ENCODE measurements at places on chromosomes 7 and 10.

GRCh38 chr7:75656740-75657139 lies 82.0 kb downstream of the HIP1 start:
- no peak for DNase-seq

GRCh38 chr7:31307972-31308371 lies 32.6 kb downstream of the NEUROD6 start:
- no peak for DNase-seq

DNA sequence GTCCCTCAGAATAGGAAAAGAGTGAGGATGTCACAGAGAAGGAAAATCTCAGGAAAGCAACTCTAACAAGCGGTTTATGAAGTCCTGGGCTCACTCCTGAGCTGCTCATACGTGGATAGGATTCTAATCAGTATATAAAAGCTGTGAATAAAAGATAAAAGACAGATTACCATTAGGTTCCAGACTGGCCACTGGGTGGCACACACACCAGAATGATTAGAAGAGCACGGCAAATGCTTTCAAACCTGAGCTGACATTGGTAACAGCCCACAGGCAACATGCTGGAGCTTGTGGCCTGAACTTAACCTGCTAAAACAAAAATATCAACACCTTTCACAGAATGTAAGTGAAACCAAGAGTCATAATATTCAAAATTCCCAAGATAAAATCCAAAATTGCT lies 370.8 kb downstream of the GRID1 start:
- DNase-seq, result no peak

- no peak for DNase-seq
Observed at GRCh38 chr7:2032876-2033407, 199.8 kb downstream of the MAD1L1 start.

DNA sequence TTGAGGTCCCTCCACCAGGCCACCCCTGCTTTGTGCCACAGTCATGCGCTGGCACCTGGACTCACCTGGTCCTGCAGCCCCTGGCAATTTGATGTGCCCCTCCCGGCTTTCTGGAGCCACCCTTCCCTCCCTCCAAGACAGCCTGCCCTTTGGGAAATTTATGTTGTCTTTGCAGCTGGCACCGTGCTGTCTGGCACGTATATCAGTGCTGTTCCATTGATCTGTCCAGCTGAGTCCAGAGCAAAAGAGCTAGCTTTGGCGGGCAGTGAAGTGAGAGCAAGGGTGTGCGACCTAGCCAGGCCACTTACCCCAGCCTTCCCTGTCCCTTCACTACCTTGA lies 5.7 kb downstream of the RARRES2 start:
- DNase-seq, result no peak

DNA sequence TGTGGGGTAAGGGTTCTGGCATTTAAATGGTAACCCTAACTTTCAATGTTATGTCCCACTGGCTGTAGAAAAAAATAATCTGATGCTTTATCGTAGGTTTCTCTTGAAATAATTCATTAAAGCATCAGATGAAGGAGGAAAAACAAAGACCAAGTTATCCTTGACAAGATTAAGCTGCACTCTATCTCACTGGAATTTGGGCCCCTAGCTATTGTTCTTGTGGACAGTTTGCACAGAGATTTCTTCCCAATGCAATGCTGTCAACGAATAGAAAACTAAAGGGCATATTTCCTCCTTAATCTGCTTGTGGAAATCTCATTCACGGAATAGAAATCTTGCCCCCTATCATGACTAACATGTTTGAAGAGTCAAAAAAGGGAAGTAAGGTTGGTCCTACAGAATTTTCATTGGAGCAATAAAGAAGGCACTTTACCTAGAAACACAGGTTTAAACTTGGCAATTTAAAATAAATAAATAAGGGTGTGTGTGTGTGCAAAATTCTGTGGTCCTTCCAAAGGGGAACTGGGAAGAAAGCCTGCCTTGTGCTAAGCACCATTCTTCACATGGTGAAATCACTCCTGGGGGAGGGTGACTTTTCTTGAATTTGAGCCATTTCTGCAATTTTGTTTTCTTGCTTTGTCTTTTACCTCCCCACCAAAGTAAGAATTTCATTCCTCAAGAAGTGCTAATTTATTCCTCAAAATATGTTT lies 242.8 kb downstream of the GLI3 start:
- DNase-seq, result no peak

DNA sequence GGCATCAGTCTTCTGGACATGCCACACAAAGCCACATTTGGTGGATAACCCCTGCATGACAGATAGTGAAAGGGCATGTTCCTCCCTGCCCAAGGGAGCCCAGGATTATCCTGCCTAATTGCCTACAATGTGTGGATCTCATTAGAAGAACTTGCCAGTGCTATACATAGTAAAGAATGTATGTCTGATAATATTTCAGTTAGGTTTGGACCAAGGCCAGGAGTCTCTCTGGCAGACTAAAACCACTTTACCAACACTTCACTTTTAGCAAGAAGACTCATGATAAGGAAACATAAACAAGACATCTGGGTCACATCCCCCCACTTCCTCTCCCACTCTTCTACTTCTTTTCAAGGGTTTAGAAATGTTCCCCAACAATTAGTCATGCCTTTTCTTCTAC lies 196.7 kb downstream of the MTERF1 start:
- DNase-seq, result no peak

DNA sequence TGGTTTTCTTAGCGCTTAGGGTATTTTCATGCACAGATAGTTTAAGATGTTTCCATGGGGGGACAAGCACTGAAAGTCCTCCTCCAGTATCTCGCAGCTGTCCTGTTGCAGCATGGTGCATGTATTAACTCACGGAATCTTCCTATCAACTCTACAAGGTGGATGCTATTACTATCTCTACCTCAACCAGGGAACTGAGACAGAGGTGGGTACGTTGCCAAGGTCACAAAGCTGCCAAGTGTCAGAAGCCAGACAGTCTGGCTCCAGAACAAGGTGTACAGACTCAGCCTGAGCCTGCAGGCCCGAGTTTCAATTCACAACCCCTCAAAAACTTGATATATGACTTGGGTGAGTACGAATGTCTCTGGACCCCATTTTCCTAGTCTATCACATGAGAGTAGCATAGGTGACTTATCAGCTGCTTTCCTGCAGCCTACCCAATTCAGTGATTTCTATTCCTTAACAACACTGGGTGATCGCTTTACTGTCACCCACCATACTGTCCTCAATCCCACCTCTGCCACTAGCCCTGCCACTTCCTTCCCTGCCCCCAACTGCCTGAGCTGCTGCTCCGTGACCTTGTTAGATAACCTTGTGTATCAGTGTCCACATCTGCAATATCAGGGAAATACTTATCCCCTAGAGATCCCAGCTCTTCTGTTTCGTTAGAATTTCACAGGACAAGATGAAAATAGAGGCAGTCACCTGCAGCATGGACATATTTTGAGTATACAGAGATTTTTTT lies 92.1 kb downstream of the ABCC2 start:
- DNase-seq, result no peak

- no peak for DNase-seq
Observed at GRCh38 chr10:113521475-113521795, 31.4 kb upstream of the HABP2 start.

- no peak for DNase-seq
Observed at GRCh38 chr10:121426307-121426706, 171.9 kb downstream of the FGFR2 start.

- DNase-seq, result no peak
Observed at GRCh38 chr10:71708301-71708703, 11.3 kb downstream of the C10orf105 start.

GRCh38 chr10:108696792-108697477 lies 1226.4 kb downstream of the XPNPEP1 start:
- no peak for DNase-seq

DNA sequence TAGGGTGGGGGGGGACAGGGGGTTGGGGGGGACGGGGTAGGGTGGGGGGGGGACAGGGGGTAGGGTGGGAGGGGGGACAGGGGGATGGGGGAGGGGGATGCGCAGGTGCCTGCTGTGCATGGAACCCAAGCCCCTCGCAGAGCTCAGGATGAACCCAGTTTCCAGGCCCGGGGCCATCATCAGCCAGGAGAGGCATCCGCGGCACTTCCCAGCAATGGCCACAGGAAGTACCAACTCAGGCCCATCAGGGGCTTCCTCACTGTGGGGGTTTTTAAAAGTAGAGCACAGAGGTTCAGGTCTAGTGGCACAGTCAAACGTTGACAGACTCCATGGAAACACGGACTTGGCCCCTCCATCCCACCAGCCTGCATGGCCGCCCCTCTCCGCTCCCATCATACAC lies 172.7 kb downstream of the DIP2C start:
- no peak for DNase-seq

- DNase-seq, result no peak
Observed at GRCh38 chr10:126101736-126102135, 205.4 kb downstream of the FANK1 start.

GRCh38 chr7:70762696-70763095 lies 369.2 kb upstream of the GALNT17 start:
- DNase-seq, result no peak

- DNase-seq, result no peak
Observed at GRCh38 chr10:120460776-120461175, 3.7 kb downstream of the PLPP4 start.

GRCh38 chr10:31157123-31158010 lies 125.7 kb upstream of the ZNF438 start:
- no peak for DNase-seq

DNA sequence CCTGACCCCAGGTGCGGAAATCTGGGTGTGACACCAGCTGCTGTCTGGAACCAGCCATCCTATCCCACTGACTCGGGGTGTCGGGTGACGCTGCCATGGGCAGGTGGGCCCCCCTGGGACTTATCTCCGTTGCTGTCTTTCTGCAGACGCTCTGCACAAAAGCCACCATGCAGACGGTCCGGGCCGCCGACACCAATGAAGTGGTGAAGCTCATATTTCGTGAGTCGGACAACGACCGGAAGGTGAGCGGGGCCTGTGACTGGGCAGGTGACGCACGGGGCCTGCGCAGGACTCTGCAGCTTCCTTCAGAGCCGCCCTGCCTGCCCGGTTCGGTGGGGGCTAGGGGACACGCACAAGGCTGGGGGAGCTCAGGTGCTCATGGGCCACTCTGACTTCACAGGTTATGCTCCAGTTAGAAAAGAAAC lies 36.6 kb downstream of the NKX6-2 start:
- DNase-seq, result no peak

DNA sequence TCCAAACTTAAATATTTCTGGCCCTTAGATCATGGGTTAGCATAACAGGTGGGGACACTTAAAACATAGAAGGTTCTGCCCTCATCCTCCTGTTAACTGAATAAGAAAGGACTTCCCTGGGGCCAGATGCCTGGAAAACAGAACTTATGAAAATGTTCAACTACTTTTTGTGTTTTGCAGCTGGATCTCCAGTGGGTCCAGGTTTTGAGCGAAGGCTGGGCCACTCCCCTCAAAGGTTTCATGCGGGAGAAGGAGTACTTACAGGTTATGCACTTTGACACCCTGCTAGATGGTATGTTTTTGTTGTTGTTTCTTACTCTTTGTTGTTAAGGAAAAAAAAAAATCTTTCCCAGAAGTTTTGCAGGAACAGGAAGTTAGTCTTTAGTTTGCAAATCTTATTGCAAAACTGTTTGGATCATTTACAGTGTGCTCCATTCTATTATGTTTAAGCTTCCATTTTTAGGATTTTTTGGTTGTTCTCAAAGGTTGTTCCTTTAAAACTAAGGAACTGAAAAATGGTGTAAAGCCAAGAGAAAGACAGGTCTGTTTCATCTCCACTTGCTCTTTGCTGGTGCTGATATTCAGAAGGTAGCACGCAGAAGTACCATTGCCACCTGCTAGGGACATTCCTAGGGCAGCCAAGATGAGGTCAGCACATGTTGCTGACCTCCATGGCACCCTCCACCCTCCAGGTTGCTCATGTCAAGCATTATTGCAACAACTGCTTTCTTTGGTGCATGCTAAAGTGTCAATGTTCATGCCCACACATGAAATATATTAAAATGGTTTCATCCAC lies 56.1 kb downstream of the PAPSS2 start:
- DNase-seq, result no peak

DNA sequence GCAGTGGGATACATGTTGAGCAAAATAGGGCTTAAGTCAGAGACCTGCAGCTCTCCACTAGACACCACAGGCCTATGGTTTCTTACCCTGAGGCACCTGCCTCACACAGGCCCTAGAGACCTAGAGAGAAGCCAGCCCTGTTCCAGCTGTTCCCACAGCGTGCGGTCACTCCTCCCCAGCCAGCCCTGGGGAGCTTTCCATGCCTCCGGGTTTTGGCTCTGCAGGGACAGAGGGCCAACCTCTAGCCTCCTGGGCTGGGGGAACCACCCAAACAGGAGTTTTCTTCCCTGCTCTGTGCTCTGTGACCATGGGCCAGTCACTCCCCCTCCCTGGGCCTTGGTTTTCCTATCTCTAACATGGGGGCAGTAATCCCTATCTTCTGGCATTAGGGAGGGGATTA lies 33.0 kb downstream of the SH2B2 start:
- DNase-seq, result no peak

DNA sequence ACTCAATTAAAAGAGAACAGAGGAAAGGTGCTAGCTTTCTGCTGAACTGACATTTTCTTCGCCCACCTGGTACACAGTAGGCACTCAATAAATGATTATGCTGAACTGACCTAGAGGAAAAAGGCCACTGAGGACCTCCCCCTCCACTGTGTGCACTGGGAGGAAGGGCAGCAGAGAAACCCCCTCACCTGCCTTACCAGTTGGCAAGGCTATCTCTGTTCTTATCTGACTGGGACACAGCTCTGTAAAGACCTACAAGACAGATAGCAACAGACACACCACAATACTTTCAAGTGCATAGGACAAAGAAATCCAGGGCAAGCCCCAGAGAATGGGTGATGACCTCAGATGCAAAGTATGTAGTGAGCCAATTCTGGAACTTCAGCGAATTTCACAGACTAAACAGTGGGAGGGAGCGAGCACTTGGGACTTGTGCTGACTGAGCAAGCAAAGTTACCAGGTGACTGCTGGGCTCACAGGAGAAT lies 30.4 kb downstream of the PDLIM1 start:
- DNase-seq, result no peak
